Forelimb muscle (tissue), 1 donor: ENCODE measurements at places on chromosomes 16 and 17. TPM values are rescaled to one million over a fixed set of nuclear protein-coding genes. Genes with fewer than 3 reads are reported as not detected.

DNA sequence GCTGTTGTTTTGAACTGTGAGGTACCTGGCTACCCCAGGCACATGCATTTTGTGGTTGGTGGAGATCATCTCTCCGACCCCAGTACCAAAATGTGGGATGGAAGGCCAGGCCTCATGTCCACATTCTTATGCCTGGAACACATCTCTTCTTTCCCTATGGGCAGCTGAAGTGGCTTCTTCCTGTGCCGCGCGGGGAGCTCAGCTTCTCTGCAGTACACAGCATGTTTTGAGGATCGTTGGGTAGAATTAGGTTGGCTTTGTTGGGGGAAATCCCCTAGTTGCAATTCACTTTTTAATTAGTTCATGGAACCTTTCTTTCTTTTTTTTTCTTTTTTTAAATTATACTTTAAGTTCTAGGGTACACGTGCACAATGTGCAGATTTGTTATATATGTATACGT, 242.1 kb downstream of the MSI2 start:
- DNase-seq, result no peak

Gene KRTAP2-3
- not detected for polyA plus RNA-seq

DNA sequence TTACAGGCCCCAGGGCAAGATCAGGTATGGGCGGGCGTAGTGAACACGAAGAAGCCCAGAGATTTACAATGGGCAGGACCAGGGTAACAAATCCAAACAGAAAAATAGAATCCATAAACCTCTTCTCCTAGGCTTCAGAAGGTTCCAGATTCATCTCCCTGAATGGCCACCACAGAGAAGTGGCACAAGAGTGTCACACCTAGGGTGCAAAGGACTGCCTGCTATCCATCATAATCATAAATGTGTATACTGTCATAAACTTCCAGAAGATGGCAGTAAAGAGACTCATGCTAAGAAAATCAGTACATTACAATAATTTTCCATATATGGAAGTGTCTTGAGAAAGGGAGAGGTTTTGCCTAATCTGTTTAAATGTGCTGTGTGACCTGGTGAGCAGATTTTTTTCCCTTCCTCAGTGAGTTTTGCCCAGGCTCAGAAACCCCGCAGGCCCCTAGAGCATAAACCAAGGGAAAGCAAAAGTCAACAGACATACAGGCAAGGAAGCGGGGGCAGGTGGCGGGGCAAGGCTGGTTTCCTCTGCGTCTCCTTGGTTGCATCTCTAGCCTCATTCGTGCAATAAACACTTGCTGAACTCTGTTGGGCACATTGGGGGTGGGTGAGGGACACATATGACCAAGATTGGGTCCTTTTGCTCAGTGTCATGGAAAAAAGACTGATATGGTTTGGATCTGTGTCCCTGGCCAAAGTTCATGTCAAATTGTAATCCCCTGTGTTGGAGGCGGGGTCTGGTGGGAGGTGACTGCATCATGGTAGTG, 92.0 kb upstream of the CDH5 start:
- no peak for DNase-seq

DNA sequence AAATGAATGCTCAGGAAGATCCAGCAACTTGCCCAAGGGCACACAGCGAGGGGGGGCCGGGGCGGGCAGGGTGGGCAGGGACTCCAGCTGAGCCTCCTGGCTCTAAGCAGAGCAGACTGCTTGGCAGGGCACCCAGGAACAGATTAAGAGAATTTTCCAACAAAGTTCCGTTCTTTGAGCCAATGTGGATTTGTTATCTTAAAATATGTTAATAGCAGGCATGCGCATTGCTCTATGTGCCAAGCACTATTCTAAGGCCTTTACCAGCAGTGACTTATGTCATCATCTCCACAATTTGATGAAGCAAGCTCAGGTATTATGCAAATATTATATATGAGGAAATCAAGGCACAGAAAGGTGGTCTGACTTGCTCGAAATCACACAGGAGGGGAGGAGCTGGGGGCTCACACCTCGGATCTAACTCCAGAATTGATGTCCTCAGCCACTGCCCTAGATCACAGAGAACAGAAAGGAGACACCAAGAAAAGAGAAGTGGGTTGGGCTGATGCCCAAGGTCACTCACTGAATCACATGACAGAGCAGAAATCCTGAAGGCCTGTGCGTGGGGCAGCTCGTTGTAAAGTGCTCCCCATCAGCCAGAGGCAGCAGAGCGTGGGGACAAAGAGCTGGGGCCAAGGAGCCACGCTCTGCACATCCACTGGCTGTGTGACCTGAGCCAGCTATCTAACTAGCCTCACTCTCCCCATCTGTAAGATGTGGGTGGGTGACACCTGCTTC, 23.2 kb upstream of the MEAK7 start:
- DNase-seq, result no peak

Gene TMC8
- polyA plus RNA-seq, result 3.3 TPM

DNA sequence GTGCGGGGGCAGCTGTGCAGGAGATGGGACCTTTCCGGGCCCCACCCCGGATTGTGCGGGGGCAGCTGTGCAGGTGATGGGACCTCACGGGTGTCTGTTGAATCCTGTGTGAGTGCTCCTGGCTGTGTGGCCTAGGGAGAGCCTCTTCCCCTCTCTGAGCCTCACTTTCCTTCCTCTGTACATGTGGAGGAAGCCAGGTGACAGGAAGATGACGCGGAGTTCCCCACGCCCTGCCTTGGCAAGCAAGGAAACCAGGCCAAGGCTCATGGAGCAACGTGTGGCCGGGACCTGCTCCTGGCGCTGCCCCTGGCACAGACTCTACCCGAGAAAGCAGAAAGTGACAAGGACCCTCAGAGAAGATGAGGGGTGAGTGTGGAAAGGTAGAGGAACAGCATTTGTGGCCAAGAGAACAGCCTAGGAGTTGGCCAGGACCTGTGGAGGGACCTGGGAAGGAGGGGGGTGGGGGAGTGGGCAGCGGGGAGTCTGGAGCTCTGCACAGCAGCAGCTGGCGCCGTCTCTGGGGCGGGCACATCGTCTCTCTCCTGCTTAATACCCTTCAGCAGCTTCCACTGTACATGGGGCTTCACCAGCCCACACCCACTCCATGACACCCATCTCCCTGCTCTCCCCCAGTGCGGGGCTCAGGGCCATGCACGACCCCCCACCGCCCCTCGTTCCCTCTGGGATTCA, 38.4 kb upstream of the PABPN1L start:
- no peak for DNase-seq

DNA sequence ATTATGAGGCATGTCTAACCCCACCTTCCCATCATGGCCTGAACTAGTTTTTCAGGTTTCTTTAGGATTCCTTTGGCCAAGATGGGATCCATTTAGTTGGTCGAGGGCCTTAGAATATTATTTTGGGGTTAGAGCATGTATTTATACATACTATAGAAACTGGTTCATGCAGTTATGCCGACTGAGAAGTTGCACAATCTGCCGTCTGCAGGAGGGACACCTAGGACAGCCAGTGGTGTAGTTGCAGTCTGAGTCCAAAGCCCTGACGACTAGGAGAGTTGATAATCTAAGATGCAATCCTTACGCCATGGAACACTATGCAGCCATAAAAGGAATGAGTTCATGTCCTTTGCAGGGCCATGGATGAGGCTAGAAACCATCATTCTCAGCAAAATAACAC, 424.0 kb downstream of the SHISA9 start:
- no peak for DNase-seq
